ENCODE measurements at places on chromosomes 11 and 22.

- DNase-seq = no peak
Observed at GRCh38 chr11:17529844-17530185, 14.4 kb downstream of the USH1C start.

GRCh38 chr11:9459667-9460321 is 1.0 kb upstream of the ZNF143 start:
- peak; percentile 65 for DNase-seq

DNA sequence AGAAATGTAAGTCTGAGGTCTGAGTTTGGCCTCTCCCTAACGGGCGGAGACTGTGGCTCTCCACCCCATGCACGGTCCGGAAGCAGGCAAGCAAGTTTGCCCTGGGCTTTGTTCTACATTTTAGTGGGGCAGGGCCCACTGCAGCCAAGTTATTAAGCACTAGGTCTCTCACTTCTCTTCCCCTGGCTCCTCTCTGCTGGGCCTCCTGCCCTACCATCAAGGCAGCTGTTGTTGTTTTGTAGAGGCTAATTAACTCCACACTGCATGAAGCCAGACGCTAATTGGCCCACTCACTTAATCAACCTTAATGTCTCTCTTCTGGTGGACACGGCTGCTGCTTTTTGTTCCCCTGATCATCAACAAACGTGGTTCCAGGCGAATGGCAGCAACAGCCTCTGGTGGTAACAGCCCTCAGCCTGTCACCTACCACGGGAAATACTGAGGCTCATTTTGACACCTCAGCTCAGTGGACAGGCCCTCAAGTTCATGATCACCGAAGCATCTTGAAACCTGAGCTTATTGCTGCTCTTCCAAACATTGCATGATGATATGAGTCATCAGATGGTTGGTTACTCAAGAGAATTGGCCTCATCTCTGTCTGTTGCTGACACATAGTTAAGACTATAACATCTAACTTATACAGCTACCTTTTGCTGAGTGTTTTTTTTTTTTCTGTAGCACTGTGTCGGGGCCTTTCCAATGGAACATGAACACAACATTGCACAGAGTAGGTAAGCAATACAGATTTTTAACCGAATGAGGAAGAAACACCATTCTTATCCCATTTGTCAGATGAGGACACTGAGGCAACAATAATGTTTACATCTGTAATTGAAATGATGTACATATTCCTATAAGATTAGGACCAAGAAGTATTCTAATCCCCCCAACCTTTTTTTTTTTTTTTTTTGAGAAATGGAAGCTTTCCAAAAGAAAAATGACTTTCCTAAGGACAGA is 20.8 kb upstream of the LMO2 start:
- no peak for DNase-seq

GRCh38 chr11:88683024-88683423 is 345.5 kb upstream of the CTSC start:
- no peak for DNase-seq

DNA sequence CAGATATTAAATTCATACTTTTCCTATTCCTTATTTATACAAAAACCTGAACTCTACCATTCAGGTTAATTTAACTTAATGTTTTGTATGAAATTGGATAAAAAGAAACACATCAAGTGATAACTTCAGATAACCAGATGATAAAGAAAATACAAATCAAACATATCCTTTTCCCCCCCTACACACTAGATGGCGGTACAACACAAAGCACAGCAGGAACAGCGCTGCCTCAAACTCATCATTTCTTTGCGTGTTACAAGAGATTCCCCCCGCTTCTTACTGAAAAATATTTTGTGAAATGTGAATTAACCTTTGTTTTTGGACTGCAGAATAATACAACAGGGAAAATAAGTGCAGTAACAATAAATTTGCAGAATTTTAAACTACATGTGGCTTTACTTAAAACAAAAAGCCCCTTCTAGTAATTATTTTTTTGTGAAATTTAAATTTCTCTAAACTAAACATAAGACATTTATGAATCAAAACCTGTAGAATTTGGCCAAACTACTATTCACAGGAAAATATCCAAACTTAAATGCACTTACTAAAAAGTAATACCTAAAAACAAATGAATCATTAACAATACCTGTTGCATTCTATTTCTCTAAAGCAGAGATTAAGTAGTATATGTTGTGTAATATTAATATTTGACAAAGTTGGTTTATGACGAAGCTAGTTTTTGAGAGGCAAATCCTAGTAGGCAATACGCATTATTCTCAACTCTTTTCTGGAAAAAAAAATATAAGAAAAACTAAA is 74.4 kb downstream of the ARHGAP32 start:
- no peak for DNase-seq

DNA sequence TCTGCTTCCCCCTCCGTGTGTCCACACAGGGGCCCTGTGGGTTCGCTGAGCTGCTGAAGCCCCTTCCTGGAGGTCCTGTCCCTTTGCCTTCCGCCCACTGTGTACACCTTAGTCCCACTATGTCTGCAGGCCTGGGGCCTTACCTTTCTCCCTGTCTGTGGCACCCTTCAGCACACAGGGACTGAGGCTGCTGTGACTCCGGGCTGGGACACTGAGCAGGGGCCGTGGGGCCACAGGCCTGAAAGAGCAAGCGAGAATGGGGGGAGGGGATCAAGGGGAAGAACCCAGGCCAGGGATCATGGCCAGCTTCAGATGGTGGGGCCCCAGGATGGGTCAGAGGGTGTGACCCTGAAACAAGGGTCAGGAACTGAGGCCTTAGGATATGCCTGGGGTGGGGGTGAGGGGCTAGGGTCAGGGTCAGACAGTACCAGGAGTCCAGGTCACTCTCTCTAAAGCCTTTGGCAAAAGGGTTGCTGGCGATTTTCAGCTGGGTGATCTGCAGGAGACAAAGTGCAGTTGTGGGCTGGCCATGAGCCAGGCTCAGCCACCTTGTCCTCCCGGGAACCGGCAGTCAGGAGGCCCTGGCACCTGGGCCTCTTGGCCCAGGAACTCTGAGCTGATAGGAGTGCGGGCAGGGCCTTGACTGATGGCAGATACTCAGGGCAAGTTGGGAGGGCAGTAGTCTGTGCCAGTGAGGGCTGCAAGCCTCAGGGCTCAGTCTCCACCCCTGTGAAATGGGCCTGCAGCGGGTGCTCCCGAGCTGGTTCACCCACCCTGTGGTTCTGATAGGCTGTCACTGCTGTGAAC is 2.6 kb upstream of the NUDT8 start:
- DNase-seq = no peak

- no peak for DNase-seq
Observed at GRCh38 chr22:19867617-19868016, 12.9 kb upstream of the GNB1L start.

DNA sequence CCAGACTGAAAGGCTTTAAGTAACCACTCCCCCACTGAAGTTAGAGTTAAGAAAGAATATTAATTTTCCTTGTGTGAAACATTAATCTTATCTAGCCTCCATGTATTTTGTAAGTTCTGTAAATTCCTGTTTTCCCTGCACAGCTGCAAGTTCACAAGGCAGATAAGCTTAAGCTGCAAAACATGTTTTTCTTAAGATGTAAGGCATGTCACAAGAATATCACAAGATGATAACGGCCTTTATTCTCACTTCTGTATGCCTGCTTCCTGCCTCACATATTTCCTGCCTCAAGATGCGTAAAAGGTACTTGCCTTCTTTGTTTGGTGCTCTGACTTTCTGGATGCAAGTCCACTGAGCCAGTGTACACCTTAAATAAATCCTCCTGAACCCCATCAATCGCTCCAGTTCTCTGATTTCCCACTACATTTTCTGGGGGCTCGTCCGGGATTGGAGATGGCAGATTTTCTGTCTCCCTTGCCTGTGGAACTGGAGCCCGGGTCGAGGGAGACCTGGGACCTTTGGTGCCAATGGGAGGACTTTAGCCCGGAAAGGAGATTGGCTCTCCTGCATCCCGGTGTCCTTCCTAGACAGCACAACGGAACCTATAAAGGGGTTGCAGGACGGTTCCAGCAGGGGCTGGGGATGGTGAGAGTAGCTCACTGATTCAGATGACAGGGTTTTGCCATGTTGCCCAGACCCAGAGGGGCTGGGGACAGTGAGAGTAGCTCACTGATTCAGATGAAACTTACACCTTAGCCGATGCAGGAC is 30.2 kb downstream of the PPARA start:
- DNase-seq = no peak

DNA sequence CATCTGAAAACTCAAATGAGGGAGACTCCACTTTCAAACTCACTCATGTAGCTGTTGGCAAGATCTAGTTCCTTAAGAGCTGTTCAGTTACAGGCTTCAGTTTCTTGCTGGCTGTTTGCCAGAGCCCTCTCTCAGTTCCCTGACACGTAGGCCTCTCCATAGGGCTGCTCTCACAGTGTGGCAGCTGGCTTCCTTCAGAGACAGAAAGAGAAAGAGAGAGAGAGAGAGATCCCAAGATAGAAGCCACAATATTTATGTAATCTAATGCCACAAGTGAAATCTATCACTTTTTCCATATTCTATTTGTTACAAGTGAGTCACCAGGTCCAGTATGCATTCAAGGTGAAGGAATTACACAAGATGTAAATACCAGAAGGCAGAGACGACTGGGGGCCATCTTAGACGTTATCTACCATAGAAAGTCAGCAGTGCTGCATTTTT is 168.8 kb downstream of the RCN1 start:
- no peak for DNase-seq

DNA sequence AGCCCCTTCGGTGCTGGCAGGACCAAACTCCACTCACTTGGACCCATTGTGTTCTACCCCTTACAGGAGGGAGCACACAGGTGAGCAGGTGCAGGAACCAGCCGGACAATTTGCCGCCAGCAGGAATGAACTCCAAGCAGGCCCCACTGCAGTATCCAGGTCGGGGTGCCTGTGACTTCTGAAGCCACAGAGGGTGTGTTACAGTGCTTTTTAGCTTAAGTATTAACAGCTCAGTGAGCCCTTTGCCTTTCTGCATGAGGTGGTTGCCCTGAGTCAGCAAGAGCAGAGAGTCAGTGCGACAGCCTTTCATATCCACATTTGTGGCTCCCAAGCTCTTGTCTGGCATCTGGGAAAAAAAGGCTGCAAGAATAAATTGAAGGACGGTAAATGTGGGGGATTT is 366.6 kb upstream of the LRRC4C start:
- no peak for DNase-seq

GRCh38 chr11:68206211-68206610 is 6.9 kb downstream of the KMT5B start:
- DNase-seq = peak; percentile 13

- DNase-seq = no peak
Observed at GRCh38 chr11:1161410-1162137, 3.8 kb downstream of the MUC5AC start.

DNA sequence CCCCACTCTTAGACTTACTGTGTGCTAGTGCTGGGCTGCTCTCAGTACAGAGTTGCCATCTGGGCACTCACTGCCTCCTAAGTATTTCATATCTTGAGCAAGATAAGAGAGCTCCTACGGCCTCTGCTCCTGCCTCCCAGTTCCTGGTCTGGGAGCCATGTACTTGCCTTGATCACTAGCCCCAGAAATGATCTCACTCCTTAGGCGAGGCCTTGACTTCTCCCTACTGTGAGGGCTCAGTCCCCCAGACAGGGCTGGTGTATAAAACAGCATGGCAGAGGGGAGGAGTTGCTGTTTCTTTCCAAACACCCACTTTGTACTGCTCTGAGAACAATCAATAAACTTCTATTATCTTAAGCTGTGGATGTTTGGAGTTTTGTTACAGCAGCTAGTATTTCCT is 47.4 kb upstream of the TP53I11 start:
- no peak for DNase-seq

DNA sequence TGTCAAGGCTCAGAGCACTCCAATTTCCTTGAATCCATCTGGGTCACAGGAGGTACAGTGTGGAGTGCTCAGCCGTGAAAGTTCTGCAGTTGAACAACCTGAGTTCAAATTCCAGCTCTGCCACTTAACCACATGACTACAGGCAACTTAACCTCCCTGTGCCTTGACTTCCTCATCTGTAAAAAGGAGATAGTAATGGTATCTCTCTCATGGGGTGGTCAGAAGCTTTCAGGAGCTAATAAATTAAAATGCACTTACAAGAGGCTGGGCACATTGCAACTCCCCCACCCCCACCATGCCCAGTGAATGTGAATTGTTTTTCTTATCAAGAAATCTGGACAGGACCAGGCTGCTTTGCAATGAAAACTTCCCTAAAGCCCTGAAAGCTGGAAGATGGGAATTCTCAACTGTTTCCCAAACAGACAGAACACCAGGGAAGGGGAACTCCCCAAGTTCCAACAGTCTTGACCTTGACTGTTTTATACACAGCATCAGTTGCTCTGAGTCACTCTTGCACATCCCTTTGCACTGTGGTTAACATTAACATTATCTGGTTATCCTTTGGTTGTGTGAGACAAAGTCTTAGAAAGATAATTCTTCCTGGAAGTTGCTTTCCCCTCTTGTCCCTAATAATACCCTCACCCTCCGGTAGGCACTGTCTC is 137.0 kb downstream of the SLC1A2 start:
- no peak for DNase-seq

DNA sequence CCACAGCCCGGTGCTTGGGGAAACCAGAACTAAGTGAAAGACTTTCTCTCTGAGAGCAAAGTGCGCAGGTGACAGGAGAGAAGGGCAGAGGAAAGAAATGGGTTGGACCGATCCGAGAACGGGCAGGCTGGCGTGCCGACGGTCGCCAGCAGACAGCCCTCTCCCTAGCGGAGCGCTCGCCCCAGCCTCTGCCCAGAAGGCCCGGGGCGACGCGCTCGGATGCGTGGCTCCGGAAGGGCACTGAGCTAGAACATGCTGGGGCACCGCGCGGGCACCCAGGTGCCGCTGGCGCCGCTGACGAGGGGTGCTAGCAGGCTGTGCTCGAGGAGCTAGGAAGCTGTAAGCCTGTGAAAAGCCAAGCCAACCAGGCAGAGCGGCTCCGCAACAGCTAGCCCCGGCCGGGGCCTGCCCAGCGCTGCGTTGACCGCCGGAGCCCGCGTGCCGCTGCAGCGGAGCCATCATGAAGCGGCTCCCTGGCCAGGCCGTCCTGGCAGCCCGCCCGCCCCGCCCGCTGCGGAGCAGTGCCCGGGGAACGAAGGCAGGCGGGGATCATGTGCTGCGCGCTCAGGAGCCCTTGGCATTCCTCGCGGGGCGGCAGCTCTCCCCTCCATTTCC is 22.1 kb upstream of the RRAS2 start:
- DNase-seq = peak; percentile 8

DNA sequence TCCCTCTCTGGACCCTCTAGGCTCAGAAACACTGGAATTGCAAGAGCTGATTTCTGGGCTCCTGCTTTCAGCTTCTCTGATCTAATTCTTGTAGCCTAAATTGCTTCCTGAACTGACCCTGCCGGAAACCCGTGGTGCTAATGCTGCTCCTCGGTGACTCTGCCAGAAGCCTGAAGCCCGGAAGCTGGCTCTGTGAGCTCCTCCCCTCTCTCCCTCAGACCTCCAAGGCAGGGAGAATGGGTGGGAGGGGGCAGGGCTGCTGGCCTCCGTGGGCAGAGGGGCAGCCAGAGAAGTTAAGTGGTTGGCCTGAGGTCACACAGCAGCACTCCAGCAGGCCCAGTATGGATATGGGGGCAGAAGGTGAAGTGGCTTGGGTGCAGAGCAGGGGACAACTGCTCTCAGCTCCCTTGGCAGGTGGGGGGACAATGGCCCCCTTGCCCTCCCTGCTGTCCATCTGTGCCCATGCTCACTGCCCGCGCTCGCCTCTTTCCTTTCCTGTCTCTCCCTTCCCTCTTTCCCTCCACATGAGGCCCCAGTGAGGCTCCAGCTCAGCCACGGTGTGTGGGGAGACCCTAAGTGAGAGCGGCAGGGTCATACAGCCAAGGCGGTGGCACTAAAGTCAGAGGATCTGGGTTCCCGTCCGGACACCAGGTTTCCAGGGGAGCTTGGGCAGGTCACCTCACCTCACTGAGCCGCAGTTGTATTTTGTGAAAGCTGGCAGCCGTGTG is 16.2 kb downstream of the CAPN5 start:
- DNase-seq = peak; percentile 4

All from T-helper 2 cell (primary cell).